ENCODE measurements at places on chromosomes 7 and 10.

DNA sequence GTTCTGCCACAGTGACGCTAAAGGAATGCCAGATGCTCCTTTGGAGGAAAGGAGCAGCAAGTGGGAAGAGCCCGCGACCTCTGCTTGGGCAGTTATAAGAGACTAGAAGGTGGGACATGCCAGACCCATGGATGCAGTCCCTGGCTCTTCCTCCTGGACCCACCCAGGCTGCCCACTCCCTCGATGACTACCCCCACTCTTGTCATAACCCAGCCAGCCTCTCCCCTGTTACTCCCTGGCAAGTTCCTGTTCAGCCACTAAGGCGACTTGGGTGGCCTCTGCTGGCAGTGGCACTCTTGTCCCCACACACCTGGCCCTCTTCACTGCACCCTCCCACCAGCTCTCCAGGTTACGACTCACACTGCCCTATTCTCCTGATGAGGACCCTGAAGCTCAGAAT is 33.5 kb downstream of the COL13A1 start:
- DNase-seq, result no peak

DNA sequence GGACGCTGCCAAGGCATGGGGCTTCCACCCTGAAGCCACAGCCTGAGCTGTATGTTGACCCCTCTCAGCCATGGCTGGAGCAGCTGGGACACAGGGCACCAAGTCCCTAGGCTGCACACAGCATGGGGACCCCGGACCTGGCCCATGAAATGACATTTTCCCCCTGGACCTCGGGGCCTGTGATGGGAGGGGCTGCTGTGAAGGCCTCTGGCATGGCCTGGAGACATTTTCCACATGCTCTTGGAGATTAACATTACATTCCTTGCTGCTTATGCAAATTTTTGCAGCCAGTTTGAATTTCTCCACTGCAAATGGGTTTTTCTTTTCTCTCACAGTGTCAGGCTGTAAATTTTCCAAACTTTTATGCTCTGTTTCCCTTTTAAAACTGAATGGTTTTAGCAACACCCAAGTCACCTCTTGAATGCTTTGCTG is 463.6 kb downstream of the ZWINT start:
- no peak for DNase-seq

- DNase-seq, result no peak
These were observed 64.1 kb upstream of the EEPD1 start for GRCh38 chr7:36088966-36089365.

DNA sequence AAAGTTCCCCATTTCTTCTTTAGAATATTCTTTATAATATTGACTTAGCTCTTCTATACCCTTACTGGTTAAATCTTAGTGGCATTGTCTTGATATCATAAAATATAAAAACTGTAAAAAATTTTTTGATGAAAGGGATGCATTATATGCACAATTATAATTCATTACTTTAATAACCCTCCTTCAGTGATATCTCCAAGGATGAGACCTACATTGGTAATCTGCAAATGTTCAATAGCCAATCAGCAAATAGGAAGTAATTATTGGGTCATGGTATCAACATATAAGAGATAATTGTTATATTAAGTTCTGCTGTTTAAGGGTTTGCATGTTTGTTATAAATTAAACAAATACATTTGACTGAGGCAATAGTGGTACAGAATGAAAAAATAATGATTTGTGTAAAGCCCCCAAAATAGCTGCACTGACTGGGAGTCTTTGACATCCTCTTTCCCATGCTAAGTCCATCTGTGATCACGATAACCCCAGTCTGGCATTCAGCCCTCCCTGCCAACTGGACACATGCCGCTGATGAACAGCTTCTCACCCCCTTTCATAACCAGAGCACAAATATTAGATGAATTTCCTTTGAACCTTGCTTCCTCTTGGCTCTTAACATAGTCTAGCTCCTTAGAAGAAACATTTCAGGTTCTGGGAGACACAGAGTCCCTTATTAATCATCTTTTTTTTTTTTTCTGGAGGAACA is 169.5 kb downstream of the CPED1 start:
- DNase-seq, result no peak

DNA sequence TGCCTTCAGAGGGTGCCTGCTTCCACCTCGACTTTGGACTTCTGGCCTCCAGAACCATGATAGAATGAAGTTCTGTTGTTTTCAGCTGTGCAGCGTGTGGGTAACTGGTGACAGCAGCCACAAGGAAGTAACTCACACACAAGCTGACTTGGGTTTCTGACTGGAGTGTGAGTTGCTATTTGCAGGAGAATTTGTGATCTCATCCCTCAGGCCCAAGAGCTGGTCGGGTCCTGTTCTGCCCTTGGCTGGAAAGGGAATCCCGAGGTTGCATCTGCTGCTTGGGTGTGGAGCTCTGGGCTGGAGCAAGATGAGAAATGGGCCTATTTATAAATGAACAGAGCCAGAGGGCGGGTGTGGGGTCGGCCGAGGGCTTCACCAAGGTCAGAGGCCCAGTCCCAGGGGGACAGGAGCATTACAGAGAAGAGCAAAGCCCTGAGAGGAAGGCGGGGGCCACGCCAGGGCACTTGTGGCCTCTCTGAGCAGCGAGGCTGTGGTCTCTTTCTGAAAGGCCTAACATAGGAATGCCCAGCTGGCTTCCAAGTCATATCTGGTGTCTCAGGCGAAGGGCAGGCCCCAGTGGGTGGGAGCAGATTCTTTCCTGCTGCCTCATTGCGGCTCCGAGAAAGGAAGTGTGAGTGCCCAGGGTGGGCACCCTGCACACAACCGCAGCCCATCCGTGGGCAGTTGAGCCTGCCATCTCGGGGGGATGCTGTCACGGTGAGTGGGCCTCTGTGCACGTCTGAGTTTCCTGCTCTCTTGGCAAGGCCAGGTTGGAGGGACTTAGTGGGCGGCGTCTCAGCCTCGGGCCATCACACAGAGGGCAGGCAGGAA is 26.5 kb upstream of the C10orf71 start:
- no peak for DNase-seq

DNA sequence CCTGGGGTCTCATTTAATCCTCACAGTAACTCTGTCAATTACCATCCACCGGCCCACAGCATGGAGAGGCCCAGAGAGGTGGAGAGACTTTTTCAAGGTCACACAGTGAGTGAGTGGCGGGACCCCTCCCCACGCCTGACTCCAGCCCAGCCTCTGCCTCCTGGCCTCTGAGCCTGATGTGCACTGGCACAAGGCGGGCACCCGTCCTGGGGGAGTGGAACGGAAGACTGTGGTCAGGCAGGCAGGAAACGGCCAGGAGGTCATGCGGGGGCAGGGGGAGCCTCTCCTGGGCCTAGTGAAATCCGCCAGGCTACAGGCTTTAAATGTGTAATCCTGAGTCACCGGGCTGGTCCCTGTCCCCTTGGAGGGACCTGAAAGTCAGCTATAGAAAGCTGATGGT is 32.2 kb downstream of the ZCCHC24 start:
- DNase-seq, result no peak

GRCh38 chr7:4189131-4189570 is 492.9 kb upstream of the FOXK1 start:
- no peak for DNase-seq

DNA sequence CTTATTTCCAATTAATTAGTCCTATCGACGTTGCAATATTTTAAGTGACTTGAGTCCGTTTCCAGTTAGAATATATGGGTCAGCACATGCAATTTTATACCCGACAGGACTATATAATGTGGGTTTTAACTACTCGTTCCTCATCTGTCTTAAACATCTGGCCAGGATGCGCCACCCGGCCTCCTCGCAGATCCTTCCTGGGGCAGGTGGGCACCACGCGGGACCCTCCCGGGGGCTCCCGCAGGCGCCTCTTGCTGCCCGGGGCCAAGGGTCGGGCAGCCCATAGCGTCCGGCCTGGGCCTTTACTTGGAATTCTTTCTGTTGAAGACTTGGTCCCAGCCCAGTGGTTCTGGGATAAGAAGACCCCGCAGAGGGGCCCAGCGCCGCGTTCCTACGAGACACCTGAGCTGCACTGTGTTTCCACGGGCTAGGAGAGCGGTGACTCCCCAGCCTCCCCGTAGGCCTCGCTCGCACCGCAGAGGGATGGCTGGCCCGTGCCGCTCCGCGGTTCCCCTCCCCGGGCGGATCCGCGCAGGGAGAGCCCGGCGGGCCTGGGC is 10.1 kb upstream of the MNX1 start:
- DNase-seq, result no peak

DNA sequence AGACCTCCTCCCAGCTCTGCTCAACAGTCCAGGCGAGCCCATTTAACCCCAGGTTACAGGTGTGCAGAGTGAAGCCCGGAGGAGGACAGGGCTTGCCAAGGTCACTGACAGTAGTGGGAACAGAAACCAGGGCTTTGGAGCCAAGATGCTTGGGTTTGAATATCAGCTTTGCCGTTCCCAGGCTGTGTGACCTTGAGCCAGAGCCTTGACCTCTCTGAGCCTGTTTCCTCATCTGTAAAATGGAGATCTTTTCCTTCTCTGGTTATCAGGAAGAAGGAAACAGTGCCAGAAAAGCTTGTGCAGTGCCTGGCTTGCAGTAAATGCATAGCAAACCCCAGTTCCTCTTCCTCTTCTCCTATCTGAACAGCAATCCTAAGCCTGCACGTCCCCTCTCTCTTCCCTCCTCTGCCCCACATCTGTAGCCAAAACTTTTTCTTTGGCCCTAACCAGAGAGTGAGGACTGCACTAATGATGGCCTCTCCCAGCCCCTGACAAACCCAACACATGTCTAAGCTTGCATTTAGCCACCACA is 21.4 kb upstream of the MLXIPL start:
- no peak for DNase-seq

GRCh38 chr7:20030915-20031362 is 186.2 kb downstream of the MACC1 start:
- peak; percentile 61 for DNase-seq

GRCh38 chr7:632831-633210 is 93.7 kb upstream of the DNAAF5 start:
- DNase-seq, result no peak

DNA sequence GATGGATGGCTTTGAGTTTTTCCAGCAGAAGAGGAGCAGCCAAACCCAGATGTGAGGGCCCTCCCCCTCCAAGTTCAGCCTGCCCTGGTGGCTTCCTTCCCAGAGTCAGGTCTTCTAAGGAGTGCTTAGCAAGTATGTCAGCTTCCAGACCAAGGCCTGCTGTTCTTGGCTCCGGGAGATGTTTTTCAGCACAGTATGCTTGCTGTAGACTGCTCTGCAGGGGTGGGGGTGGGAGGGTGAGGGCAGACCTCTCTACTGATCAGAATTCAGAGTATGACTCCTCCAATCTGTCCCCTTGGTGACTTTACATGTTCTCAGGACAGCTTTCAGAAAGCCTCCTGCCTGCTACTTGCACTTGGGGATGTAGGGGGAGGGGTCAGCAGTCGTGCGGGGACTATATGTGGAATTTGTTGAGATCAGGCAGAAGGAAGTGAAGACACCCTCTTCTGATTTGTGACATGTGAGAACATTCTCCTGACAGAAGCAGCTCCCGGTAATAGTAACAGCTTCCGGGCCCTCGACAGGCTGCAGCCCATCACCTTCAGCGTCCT is 516.4 kb upstream of the ZMIZ1 start:
- peak; percentile 25 for DNase-seq

DNA sequence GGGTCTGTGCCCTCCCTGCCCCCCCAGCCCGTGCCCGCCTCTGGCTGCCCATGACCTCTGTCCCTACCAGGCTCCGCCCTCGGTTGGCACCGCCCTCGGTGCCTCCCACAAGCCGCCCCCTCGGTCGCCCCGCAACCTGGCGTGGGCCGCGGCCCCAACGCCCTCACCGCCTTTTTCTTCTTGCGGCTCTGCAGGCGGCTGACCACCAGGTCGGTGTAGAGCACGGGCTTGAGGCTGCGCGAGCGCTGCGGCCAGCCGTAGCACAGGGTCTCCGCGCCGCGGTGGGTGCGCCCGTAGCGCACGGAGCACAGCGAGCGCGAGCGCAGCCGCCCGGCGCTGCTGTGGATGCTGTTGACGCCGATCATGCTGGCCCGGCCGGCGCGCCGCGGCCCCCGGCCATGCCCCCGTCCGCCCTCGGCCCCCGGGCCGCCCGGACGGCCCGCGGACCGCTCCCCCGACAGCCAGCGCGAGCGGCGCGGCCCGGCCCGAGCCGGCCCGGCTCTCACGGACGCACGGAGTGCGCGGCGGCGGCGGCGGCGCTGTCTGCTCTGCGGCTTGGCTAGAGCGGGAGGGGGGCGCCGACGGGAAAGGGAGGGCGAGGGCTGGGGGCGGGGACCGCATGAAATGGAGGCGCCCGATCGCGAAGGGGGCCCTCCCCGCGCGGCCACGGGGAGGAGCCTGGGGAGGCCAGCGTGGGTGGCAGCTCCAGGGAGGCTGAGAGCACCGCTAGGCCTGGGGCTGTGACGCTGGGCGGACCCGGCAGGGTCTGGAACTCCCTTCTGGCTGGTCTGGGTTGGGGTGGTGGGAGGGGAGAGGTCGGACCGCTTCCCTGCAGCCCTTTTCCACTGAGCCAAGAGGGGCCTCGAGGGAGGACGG is 9.6 kb downstream of the PSD start:
- no peak for DNase-seq

GRCh38 chr7:103704701-103705100 is 258.7 kb upstream of the SLC26A5 start:
- DNase-seq, result no peak

GRCh38 chr10:101000127-101000914 is 713 bp downstream of the LZTS2 start:
- DNase-seq, result no peak

- no peak for DNase-seq
These were observed 14.7 kb downstream of the CBLL1 start for GRCh38 chr7:107758667-107759066.

GRCh38 chr10:80855348-80855971 is 317.8 kb downstream of the SH2D4B start:
- no peak for DNase-seq

DNA sequence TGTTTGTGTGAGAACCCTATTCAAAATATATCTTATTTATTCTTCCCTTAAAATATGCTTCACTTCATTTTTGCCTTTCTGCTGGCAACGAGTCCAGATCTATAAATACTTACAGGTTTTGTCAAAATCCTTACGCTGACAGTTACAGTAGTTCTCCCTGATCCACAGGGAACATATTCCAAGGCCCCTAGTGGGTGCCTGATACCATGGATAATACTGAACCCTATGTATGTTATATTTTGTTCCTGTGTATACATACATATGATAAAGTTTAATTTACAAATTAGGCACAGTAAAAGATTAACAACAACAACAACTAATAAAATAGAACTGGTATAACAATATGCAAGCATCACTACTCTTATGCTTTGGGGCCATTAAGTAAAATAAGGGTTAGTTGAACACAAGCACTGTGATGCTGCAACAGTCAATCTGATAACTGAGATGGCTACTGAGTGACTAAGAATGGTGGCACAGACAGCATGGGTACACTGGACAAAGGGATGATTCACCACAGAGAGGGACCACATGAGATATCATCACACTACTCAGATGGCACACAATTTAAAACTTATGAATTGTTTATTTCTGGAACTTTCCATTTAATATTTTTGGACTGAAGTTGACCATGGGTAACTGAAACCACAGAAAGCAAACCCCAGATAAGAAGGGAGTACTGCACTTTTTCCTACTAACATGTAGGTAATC is 29.4 kb upstream of the PCGF5 start:
- DNase-seq, result no peak
